ENCODE measurements at places on chromosomes 11 and 22. TPM values are rescaled to one million over a fixed set of nuclear protein-coding genes. Genes with fewer than 3 reads are reported as not detected.

SPDYC gene
- not detected for total RNA-seq

CARD18 gene
- total RNA-seq = not detected

GVQW3 gene
- total RNA-seq = 2.9 TPM

C11orf71 gene
- 4.8 TPM for total RNA-seq

CARD16 gene
- 4.2 TPM for total RNA-seq

USP2 gene
- 6.8 TPM for total RNA-seq

CABP4 gene
- total RNA-seq = 0.58 TPM

ZFP91 gene
- 23.0 TPM for total RNA-seq

OR5F1 gene
- not detected for total RNA-seq

Measured in pancreas (tissue), 10 donors.